ENCODE measurements at places on chromosomes 2 and 18.

GRCh38 chr2:118989481-118989880 lies 47.5 kb downstream of the MARCO start:
- DNase-seq, result no peak

DNA sequence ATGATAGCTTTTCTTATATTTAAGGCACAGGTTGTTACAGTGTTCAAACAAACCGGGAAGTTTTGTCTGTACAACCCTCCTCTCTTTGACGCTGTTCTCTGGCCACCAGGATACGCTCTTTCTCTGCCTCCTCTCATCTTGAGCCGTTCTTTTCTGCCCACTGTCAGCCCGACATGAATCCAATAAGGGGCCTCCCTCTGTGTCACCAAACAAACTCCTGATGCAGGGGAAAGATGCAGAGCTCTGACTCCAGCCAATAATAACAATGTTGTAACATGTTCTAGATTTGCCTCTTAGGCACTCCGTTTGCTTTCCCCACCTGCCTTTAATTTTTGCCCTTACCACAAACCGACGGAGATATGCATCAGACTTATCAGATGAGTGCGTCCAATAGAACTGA lies 449.3 kb downstream of the SLC4A3 start:
- DNase-seq, result no peak

DNA sequence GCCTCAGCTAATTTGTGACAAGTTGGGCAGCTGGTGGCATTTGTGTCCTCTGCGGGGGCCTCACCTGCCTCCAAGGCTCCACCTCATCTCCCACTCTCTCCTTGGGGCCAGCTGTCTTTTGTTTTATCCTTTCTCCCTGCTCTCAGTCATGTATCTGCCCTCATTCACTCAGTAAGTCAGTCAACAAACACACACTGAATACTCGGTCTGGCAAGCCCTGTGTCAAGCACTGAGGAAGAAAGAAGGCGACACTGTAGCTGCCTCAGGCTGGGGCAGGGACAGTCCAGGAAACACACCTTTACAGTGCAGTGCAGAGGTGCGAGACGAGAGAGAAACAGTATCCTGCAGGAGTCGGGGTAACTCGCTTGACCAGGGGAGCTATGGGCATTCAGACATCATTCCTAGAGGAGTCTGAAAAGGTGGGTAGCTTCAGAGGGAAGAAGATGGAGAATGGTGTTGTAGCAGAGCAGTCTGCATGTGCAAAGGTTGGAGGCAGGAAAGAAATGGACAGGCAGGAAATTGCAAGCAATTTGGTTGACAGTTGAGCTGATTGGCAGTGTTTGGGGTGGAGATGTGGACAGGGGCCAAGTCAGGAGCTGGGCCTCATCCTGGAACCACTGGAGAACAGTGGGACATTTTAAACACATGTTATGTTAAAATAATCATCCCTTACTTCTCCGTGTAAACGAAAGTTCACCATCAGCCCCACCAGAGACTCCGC lies 34.9 kb downstream of the SCTR start:
- DNase-seq, result no peak

GRCh38 chr2:62042944-62043343 lies 137.5 kb downstream of the COMMD1 start:
- DNase-seq, result no peak

- DNase-seq, result no peak
These were observed 119.7 kb upstream of the RMP24 start for GRCh38 chr18:35852786-35853185.

GRCh38 chr2:19899985-19900930 lies 1.5 kb downstream of the TTC32 start:
- DNase-seq, result peak; percentile 24

Data from effector CD4-positive, alpha-beta T cell (primary cell).